ENCODE measurements at places on chromosomes 3 and 15.
A peak's percentile ranks its signal among the peaks of the same experiment; 100 is the strongest.

- peaks cover 6% of the 10 kb centered on the region for H3K27me3 ChIP-seq
- no peak for DNase-seq
- H3K27ac ChIP-seq: no peak overlapping the region
- H3K36me3 ChIP-seq: no peaks in the 10 kb centered on the region
- no peak overlapping the region for H3K4me3 ChIP-seq
Observed at GRCh38 chr15:78306176-78306774, 6.9 kb upstream of the SKIC8 start.

DNA sequence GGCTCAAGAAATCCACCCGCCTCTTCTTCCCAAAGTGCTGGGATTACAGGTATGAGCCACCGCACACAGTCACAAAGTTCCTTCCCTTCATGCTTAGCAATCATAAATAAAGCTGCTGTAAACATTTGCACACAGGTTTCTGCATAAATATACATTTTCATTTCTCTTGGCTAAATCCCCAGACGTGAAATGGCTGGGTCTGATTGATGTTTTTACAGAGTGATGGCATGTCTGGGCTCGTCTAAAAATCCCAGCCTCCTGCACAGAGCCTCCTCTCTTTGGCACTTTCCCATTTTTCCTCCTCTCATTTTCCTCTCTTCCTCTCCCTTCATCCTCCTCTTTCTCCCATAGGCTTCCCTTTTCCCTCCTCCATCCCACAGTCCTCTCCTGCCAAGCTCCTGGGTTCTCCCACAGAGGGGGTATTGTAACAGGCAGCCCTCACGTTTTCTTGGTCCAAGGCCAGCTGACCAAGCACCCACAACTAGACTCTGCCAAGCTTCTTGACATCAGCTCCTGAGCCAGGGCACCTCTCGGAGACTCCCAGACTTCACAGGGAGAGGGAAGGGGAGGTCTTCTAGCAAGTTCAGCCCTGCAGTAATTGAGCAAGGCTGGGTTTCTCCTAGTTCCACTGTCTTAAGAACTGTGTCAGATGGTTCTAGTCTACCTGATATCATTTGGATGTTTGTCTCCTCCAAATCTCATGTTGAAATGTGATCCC, 10.5 kb upstream of the PLA2G4E start:
- H3K27ac ChIP-seq: no peak overlapping the region
- H3K36me3 ChIP-seq: no peaks in the 10 kb centered on the region
- H3K27me3 ChIP-seq: peaks cover 7% of the 10 kb centered on the region
- no peak overlapping the region for H3K4me3 ChIP-seq

DNA sequence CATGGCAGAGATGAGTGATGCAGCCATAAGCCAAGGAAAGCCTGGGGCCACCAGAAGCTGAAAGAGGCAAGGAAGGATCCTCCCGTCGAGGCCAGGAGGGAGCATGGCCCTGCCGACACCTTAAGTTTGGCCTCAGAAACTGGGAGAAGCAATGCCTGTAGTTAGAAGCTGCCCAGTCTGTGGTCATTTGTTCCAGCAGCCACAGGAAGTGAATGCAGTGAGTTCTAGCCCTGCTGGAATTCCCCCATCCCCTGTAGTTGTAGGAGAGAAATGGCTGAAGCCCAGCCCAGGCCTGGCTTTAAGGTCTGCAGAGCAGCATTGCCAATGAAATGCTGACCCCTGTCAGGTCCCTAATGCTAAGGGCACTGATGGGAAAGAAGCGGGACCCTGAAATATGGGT, 12.2 kb upstream of the CHSY1 start:
- no peaks in the 10 kb centered on the region for H3K27me3 ChIP-seq
- H3K27ac ChIP-seq: no peak overlapping the region

DNA sequence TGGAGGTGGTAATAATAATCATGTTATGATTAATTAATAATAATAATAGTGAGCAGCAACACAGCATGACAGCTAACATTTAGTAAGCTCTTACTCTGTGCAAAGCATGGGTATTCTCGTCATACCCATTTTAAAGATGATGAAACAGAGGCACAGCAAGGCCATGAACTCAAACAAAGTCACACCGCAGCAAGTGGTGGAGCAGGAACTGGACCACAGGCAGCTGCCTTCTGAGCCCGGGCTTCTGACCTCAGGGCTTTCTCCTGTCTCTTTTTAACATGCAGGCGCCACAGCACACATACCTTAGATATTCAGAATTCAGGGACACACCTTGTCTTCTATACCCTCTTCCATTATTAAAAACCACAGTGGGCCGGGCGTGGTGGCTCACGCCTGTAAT, 50.7 kb upstream of the SPATA12 start:
- no peak overlapping the region for H3K4me3 ChIP-seq
- peaks cover 9% of the 10 kb centered on the region for H3K4me1 ChIP-seq
- no peaks in the 10 kb centered on the region for H3K36me3 ChIP-seq
- no peaks in the 10 kb centered on the region for H3K27me3 ChIP-seq

- no peak for DNase-seq
- H3K4me1 ChIP-seq: no peaks in the 10 kb centered on the region
- H3K4me3 ChIP-seq: no peak overlapping the region
- H3K27ac ChIP-seq: no peak overlapping the region
Observed at GRCh38 chr3:126516152-126516935, 1.2 kb downstream of the UROC1 start.

DNA sequence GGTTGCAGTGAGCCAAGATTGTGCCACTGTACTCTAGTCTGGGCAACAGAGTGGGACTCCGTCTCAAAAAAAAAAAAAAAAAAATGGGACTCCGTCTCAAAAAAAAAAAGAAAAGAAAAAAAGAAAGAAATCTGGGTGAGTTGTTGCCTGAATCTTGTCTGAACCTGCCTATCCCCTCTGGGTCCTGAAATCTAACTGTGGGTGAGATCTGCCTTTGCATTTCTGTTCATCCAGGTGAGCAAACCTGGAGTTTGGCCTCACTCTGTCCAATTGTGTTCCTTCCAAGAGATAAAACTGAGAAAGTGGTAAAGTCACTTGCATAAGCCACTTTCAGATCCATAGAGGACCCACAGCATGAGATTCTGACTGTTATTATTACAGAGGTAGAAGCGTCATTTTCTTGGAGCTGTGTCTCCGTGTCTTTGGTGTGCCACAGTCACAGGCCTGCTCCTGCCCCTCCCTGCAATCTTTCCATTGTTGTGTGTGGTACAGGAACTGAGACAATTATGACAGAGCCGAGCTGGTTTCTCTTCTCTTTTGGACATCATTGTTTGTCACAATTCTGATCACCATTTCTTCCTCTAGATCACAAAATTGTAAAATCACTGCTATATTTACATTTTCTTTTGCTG, 235.9 kb downstream of the LPP start:
- H3K36me3 ChIP-seq: peaks cover 3% of the 10 kb centered on the region
- peak; percentile 49 for DNase-seq
- peak overlapping the region; percentile 60 for H3K4me3 ChIP-seq
- no peaks in the 10 kb centered on the region for H3K27me3 ChIP-seq
- peaks cover 60% of the 10 kb centered on the region for H3K4me1 ChIP-seq

GRCh38 chr3:187888701-187889100, 143.4 kb upstream of the BCL6 start:
- H3K27me3 ChIP-seq: no peaks in the 10 kb centered on the region
- DNase-seq: no peak
- H3K36me3 ChIP-seq: no peaks in the 10 kb centered on the region
- H3K4me1 ChIP-seq: peaks cover 5% of the 10 kb centered on the region

- no peak for DNase-seq
- H3K27me3 ChIP-seq: peaks cover 24% of the 10 kb centered on the region
- no peak overlapping the region for H3K4me3 ChIP-seq
- no peak overlapping the region for H3K27ac ChIP-seq
- no peaks in the 10 kb centered on the region for H3K36me3 ChIP-seq
Observed at GRCh38 chr3:64070704-64071103, 47.4 kb upstream of the PSMD6 start.

DNA sequence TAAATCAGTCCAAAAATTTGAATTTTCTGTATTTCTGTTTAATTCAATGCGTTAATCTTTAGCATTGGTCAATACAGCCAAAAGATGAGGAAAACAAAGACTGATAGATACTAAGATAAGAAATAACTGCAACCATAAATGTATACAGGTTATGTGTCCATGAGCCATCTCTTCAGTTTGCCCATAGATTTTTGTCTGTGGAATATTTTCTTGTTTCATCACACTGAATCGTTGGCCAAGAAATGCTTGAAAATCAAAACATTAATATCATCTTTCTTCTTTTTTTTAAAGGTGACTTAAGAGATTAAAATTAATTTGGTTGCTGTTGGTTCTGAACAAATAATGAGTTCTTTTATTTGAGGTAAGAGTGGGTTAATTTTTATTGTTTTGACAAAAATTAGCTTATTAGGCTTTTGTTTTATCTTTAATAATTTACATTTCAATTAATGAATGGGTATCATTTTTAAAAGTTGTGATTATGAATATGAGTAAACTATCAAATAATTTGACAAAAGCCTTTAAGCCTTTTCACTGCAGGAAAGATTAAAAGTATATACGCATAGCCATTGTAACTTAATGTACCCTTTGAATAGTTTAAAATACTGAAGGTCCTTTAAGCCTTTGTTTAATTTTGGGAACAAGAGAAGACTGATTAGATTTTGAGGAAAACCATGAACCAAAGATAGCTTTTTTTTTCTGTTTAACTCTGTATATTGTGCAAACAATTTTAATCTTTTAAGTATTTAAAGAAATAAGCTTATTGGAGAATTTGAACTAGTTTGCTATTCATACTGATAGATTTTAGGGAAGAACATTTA, 14.7 kb upstream of the CHD2 start:
- H3K36me3 ChIP-seq: peaks cover 63% of the 10 kb centered on the region
- H3K27me3 ChIP-seq: peaks cover 2% of the 10 kb centered on the region
- peak overlapping the region; percentile 98 for H3K27ac ChIP-seq
- DNase-seq: no peak

DNA sequence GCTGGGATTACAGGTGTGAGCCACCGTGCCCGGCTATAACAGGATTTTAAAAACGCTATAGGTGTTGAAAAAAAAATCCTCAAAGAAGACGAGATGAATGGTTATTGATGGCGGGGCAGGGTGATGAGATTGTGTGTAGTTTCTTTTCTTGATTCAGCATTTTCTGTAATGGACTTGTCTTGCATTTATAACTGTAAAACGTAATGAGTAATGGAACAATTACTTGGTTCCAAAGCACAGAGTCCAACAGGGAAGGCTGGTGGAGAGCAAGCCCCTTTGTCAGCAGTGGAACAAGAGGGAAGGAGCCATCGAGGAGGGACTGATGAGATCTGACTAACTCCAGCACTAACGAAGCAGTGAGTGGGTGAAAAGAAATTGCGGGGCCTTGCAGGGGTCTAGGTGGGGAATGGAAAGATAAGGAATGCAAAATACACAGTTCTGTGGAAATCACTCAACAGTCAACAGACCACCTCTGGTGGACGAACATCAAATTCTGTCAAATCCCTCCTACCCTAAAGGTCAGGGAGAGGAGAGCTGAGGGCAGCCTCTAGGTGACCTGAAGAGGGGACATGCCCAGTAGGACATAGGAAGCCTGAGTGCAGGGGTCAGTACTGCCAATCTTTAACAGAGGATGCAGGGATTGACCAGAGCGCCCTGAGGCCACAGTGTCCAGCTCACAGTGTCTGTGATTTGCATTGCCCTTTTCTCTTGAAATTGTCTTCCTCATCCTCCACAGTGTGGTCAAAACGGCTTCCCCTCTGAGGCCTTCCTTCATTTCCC, 23.1 kb upstream of the CDCP1 start:
- DNase-seq: no peak
- no peaks in the 10 kb centered on the region for H3K27me3 ChIP-seq
- H3K4me3 ChIP-seq: no peak overlapping the region
- H3K4me1 ChIP-seq: peaks cover 24% of the 10 kb centered on the region
- no peak overlapping the region for H3K27ac ChIP-seq

- H3K27me3 ChIP-seq: no peaks in the 10 kb centered on the region
- peak overlapping the region; percentile 33 for H3K4me3 ChIP-seq
- no peak overlapping the region for H3K27ac ChIP-seq
- peaks cover 19% of the 10 kb centered on the region for H3K36me3 ChIP-seq
Observed at GRCh38 chr15:82530606-82531379, 9.5 kb downstream of the RPS17 start.

DNA sequence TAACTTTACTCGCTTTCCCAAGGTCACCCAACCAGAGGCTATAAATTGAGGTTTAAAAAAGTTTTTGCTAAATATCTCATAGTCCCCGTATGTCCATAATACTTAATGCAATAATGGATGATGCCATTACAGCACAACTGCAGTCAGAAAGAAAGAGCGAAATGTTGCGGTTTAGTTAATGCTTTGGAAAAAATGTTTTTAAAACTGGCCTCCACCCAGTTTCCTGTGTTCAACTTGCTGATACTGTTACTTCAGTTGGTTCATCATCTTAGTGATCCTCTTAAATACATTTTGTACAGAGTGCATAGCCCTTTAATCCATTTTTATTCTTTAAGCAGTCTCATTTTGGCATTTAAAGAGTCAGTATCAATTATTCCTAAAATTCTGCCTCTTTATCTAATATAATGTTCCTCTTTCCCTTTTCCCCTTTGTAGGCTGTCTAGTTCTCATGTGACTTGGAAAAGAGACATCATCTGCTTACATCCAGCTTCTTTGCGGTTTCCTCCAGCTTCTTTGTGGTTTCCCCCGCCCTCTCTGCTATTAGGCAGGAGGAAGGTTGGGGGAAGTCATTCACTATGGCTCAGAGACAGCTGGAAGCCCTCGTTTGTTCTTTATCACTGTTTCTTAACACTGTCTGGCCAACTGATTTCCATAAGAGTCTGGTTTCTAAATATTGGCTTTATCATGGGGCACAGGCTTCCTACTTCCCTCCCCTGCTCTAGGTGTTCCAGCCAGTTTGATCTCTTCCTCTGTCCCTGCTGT, 154.3 kb downstream of the GOLIM4 start:
- no peaks in the 10 kb centered on the region for H3K4me1 ChIP-seq
- DNase-seq: no peak
- H3K36me3 ChIP-seq: no peaks in the 10 kb centered on the region
- no peak overlapping the region for H3K4me3 ChIP-seq
- H3K27me3 ChIP-seq: no peaks in the 10 kb centered on the region
- no peak overlapping the region for H3K27ac ChIP-seq

- H3K4me3 ChIP-seq: no peak overlapping the region
- no peaks in the 10 kb centered on the region for H3K36me3 ChIP-seq
- no peak overlapping the region for H3K27ac ChIP-seq
Observed at GRCh38 chr15:60972301-60972700, 256.8 kb downstream of the RORA start.

DNA sequence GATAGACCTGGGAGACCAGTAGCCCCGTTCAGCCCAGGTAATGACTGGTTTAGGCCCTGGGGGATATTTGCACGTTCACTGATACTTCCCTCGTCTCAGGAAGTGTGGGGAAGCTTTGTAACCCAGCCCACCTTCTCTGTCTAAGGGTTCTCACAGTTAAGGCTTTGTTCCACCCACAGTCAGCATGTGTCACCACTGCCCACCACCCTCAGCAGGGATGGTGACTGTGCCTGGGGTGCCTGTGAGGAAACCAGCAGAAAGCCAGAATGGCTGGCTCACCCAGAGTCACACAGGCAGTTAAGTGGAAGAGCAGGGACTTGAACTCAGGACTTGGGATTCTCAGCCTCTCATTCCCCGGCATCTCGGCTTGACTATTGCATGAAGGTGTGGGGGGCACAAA, 5.2 kb downstream of the KBTBD13 start:
- no peak overlapping the region for H3K4me3 ChIP-seq
- no peaks in the 10 kb centered on the region for H3K36me3 ChIP-seq
- H3K27me3 ChIP-seq: peaks cover 22% of the 10 kb centered on the region
- H3K4me1 ChIP-seq: peaks cover 16% of the 10 kb centered on the region
- peak; percentile 31 for DNase-seq

GRCh38 chr3:192054881-192055280, 593.9 kb downstream of the PYDC2 start:
- H3K36me3 ChIP-seq: no peaks in the 10 kb centered on the region
- no peak overlapping the region for H3K4me3 ChIP-seq
- DNase-seq: no peak

Data from activated naive CD8-positive, alpha-beta T cell treated with anti-CD3 and anti-CD28 coated beads, Interleukin-2, amount 50 U/mL, for 24 hours (primary cell).